Activated CD4-positive, alpha-beta memory T cell treated with anti-CD3 and anti-CD28 coated beads, Interleukin-2, amount 10 ng/mL, durations not matched to agents 7 days and 5 days (primary cell): ENCODE measurements at places on chromosomes 4 and X.

- H3K4me1 ChIP-seq: no peaks in the 10 kb centered on the region
- no peak for DNase-seq
- H3K27ac ChIP-seq: no peak overlapping the region
- H3K4me3 ChIP-seq: no peak overlapping the region
- H3K36me3 ChIP-seq: no peaks in the 10 kb centered on the region
Measured at GRCh38 chr4:120688791-120689190, 233.7 kb downstream of the PRDM5 start.

DNA sequence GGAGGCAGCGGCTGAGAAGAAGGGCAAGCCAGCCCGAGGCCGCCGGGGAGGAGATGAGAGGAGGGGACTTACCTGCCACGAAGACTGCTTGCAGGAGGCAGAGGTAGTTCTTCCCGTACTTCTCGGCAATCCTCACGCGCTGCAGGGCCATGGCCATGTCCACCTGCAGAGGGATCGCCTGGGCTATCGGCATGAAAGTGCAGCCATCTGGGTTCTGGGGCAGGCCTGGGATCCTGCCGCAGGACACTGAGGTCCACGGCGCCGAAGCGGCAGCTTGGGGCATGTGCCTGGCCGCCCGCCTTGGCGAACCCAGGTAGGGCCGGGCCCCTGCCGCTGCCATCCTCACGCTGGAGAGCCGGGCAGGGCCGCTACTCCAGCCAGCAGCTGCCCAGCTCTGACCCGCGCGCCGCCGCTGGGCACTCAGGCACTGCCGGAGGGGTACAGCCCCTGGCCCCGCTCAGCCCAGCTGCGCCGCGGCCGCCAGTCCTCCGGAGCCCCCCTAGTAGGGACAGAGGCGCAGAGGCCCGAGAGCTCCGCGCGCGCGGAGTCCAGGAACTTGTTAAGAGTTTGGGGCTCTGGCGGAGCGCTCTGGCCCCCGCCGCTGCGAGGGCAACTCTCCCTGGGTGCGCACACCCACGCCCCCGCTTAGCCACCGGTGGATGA, 16.0 kb downstream of the MCF2 start:
- DNase-seq: no peak
- no peak overlapping the region for H3K4me3 ChIP-seq
- H3K27ac ChIP-seq: no peak overlapping the region
- peaks cover 8% of the 10 kb centered on the region for H3K4me1 ChIP-seq
- H3K36me3 ChIP-seq: no peaks in the 10 kb centered on the region

DNA sequence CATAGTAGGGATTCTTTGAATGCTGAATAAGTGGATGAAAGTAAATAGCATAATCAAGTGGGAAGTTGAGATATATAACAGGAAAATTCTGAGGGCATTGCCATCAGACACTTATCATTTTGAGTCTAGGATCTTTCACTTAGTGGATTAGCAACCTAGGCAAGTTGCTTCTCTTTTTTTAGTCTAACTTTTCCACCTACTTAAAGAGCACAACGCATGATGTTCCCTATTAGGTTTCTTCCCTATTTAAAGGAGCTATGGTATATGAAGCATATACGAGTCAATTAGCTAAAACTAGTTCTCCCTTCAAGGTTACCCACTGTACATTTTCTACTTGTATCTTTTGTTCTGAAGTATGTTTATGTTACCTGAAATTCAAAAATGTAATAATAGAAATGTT, 67.1 kb upstream of the HS3ST1 start:
- no peak overlapping the region for H3K4me3 ChIP-seq
- no peak overlapping the region for H3K27ac ChIP-seq
- DNase-seq: no peak
- peaks cover 16% of the 10 kb centered on the region for H3K4me1 ChIP-seq

DNA sequence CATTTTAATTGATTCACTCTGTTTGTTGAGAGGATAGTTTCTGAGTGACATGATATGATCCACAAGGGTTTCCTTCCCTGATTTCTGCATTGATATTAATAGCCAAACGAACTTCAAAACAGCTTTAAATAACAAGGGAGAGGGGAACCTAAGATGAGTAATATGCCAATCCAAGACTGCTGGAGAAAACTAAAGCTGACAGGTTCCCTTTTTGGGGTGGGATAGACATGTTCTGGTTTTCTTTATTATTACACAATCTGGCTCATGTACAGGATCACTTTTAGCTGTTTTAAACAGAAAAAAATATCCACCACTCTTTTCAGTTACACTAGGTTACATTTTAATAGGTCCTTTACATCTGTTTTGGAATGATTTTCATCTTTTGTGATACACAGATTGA, 182.2 kb downstream of the AR start:
- H3K27ac ChIP-seq: no peak overlapping the region
- H3K36me3 ChIP-seq: no peaks in the 10 kb centered on the region
- no peak for DNase-seq
- H3K4me1 ChIP-seq: no peaks in the 10 kb centered on the region
- no peak overlapping the region for H3K4me3 ChIP-seq
- H3K27me3 ChIP-seq: no peaks in the 10 kb centered on the region

DNA sequence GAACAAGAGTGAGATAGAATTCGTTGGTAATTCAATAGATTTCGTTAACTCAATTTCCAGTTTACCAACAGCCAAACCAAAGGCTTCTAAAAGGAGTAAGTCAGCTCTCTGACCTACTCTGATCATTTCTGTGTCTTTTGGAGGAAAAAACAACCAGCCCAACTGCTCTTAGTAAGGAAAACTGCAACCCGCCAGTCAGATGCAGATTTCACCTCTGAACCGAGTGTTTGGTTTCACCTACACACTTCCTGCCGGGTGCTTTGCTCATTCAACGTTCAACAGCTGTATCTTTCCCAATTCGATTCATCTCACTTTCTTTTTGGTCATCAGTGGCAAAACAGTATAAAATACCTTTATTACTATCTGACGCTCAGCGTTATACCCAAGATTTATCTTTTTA, 24.5 kb downstream of the TMSB4X start:
- peaks cover 70% of the 10 kb centered on the region for H3K4me1 ChIP-seq
- no peaks in the 10 kb centered on the region for H3K27me3 ChIP-seq
- H3K36me3 ChIP-seq: peaks cover 4% of the 10 kb centered on the region
- peak overlapping the region; percentile 94 for H3K27ac ChIP-seq
- peak overlapping the region; percentile 73 for H3K4me3 ChIP-seq

DNA sequence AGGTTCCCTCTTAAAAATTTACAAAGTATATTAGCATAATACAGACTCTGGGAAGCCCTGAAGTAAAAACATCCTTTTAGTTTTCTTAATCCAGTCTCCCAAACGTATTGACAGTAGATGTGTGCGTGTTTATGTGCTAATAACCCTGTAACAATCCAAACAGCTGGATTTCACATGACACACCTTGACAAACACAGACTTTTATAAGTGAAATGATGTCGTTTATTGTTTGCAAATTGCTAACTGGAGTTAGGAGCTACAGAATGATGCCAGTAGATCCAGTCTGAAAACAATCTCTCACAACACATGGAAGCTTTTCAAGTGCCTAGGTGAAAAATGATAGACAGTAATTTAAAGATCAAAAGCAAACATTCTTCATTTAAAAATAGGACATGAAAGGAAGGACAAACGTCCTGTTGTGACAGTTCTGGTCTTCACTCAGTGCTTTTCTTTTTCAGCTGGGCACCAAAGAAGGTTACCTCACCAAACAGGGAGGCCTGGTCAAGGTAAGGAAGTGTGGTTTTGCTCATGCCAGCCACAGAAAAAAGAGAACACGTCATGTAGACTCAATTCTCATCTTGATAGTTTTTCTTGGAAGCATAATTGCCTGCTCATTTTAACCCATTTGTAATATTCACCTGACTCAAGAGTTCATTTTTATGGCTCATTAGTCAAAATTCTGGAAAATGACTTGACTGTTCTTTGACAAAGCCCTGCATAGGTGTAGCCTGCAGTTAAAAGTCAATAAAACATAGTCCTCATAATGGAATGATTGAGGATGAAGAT, 32.9 kb downstream of the LAMTOR3 start:
- H3K27ac ChIP-seq: peak overlapping the region; percentile 68
- DNase-seq: peak; percentile 39
- H3K4me1 ChIP-seq: peaks cover 51% of the 10 kb centered on the region
- no peaks in the 10 kb centered on the region for H3K27me3 ChIP-seq
- peaks cover 67% of the 10 kb centered on the region for H3K36me3 ChIP-seq

- peaks cover 5% of the 10 kb centered on the region for H3K4me1 ChIP-seq
- H3K4me3 ChIP-seq: no peak overlapping the region
Measured at GRCh38 chr4:138204507-138204906, 37.6 kb downstream of the SLC7A11 start.

DNA sequence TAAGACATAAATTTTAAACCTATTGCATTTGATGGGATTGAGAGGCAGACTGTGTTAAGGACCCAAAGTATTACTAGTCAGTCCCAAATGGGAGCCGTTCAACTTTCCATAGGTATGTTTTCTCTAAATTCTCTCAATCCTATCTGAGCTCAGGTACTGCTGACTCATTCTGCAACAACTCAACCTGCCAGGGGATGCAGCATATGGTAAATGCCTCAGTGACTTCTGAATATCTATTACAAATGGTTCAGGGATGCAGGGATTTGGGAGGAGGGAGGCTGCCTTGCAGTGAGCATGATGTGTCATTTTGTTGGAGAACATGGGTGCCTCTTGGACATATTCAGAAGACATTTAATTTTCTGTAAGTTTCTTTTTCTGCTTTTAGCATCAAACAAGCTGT, 97.3 kb downstream of the HDAC8 start:
- H3K27me3 ChIP-seq: no peaks in the 10 kb centered on the region
- no peak overlapping the region for H3K27ac ChIP-seq
- no peak for DNase-seq
- peaks cover 11% of the 10 kb centered on the region for H3K36me3 ChIP-seq

DNA sequence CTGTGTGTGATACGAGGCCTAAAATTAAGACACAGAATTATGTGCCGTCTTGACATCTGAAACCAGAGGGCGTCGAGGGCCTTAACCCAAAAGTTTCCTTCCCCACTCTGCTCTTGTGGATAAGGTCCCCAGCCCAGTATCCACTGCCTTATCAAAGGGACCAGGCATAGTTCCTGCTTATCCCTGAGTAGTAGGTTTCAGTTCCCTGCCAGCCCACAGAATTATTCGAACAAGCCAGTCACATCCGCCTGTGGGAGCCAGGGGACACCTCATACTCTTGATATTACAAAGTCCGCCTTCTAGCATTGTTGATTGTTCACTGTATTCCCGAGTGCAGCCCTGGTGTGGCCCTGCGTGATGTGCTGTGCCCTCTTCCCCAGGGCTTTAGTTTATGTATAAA, 5.4 kb upstream of the MMRN1 start:
- H3K4me1 ChIP-seq: peaks cover 3% of the 10 kb centered on the region
- peaks cover 12% of the 10 kb centered on the region for H3K27me3 ChIP-seq
- no peak overlapping the region for H3K4me3 ChIP-seq
- no peak overlapping the region for H3K27ac ChIP-seq

GRCh38 chr4:87916626-87917025, 58.9 kb upstream of the SPP1 start:
- H3K4me3 ChIP-seq: no peak overlapping the region
- peaks cover 18% of the 10 kb centered on the region for H3K27me3 ChIP-seq
- H3K4me1 ChIP-seq: peaks cover 2% of the 10 kb centered on the region
- H3K27ac ChIP-seq: no peak overlapping the region
- no peaks in the 10 kb centered on the region for H3K36me3 ChIP-seq

DNA sequence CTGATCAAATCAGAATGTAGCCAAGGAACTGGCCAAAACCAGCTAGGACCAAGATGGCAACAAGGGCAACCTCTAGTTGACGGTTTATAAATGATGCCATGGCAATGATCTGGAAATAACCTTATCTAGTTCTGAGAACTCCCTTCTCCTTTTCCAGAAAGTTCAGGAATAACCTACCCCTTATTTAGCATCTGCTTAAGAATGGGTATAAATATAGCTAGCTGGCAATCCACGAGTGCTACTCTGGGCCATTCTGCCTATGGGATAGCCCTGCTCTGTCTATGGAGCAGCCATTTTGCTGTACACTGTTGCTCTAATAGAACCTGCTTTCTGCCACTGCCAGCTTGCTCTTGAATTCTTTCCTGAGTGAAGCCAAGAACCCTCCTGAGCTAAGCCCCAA, 184.4 kb upstream of the TBC1D9 start:
- no peaks in the 10 kb centered on the region for H3K4me1 ChIP-seq
- no peak for DNase-seq
- no peak overlapping the region for H3K27ac ChIP-seq
- H3K27me3 ChIP-seq: no peaks in the 10 kb centered on the region
- H3K36me3 ChIP-seq: no peaks in the 10 kb centered on the region

DNA sequence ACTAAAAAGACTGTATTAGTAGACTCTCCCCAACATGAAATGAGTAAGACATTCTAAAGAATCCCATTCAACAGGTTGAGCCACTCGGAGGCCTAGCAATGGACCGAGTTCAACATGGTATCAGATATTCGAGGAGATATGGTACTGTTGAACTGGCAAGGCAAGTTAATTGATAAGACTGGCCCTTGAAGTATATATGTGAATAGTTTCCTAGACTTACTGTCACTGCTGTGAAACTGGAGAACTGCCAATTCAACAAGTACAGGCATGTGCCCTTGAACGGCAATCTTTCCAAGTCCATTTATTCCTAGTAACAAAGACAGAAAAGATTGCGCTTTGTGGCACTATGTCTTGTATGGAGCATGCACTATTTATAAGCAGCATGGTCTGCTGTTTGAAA, 24.4 kb downstream of the FAT1 start:
- no peak for DNase-seq
- H3K36me3 ChIP-seq: no peaks in the 10 kb centered on the region
- no peak overlapping the region for H3K4me3 ChIP-seq
- H3K27ac ChIP-seq: no peak overlapping the region

GRCh38 chrX:45422216-45422925, 221.7 kb upstream of the DIPK2B start:
- H3K27ac ChIP-seq: no peak overlapping the region
- no peak overlapping the region for H3K4me3 ChIP-seq
- no peaks in the 10 kb centered on the region for H3K36me3 ChIP-seq
- H3K27me3 ChIP-seq: peaks cover 9% of the 10 kb centered on the region
- no peak for DNase-seq
- no peaks in the 10 kb centered on the region for H3K4me1 ChIP-seq
